GM12892 (cell line): ENCODE measurements at places on chromosomes 16 and 17.

DNA sequence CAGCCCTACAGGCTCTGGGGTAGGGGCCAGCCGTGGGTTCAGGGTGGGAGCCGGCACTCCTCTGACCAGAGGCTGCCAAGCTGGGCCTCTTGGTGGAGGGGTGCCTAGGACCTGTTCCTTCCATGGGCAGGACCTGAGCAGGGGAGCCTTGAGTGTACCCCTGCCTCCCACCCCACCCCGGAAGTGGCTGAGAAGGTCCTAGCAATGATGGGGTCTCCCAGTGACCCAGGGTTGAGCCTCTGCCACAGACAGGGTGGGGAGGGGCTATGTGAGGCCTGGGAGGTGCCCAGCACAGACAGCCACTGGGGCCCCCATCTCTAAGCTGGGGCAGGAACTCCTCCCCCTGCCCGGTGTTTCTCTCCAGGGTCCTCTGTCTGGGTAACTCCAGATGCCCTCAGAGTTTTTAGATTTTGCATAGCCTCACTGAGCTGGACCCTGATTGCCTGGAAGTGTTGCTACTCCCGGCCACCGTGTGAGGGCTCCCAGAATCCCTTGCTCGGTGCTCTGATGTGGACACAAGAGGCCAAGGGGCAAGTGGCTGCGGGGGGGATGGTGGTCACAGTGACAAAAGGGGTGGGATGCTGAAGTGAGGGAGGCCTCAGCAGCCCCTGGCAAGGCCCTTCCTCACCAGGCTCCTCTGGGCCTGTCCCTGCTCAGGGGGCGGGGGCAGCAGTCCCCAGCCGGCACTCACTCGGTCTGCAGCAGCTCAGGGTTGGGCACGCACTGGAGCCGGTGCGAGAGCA is 6.4 kb upstream of the MTSS2 start:
- no peak for DNase-seq

DNA sequence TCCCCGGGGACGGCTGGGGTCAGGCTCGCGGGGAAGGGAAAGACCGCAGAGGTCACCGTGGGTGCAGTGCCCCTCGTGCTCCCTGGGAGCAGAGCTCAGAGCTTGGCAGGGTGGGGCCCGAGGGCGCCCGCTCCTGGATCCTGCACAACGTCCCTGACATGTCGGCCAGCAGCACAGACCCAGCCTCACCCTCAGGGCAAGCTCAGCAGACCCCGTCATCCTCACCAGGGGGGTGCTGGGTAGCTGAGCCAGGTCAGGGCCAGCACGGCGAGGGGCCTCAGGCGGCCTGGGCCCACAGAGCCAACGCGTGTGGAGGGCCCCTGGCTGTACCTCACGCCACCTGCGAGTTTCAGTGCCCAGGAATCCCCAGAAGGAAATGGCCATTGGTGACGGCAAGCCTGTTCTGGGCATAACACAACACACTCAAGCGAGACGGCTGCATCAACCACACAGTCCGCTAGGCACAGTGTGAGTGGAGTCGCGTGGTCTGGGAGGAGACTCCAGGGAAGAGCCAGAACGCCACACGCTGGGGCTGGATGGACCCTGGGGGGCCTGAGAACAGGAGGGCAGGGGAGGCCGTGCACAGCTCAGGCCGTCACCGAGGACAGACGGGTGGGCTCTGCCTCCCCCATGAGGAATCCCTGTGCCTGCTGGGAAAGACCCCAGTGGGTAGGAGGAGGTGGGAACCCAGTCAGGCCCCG is 60.3 kb downstream of the ZNF778 start:
- no peak for DNase-seq

GRCh38 chr16:79805621-79806020 is 205.1 kb upstream of the MAF start:
- no peak for DNase-seq

- DNase-seq: no peak
Measured at GRCh38 chr17:4833941-4834680, 971 bp downstream of the MINK1 start.

- no peak for DNase-seq
Measured at GRCh38 chr16:9348912-9349311, 257.5 kb downstream of the HAPSTR1 start.

GRCh38 chr16:11233727-11234376 is 22.2 kb downstream of the SOCS1 start:
- no peak for DNase-seq

GRCh38 chr16:66603537-66604375 is 748 bp upstream of the CMTM3 start:
- peak; percentile 56 for DNase-seq

GRCh38 chr17:49873466-49873865 is 25.6 kb upstream of the TAC4 start:
- no peak for DNase-seq

- DNase-seq: no peak
Measured at GRCh38 chr16:87310610-87311009, 6.6 kb downstream of the C16orf95 start.

- no peak for DNase-seq
Measured at GRCh38 chr16:85132456-85133289, 20.4 kb upstream of the CIBAR2 start.

- no peak for DNase-seq
Measured at GRCh38 chr16:12899529-12900143, 1.8 kb upstream of the SHISA9 start.

DNA sequence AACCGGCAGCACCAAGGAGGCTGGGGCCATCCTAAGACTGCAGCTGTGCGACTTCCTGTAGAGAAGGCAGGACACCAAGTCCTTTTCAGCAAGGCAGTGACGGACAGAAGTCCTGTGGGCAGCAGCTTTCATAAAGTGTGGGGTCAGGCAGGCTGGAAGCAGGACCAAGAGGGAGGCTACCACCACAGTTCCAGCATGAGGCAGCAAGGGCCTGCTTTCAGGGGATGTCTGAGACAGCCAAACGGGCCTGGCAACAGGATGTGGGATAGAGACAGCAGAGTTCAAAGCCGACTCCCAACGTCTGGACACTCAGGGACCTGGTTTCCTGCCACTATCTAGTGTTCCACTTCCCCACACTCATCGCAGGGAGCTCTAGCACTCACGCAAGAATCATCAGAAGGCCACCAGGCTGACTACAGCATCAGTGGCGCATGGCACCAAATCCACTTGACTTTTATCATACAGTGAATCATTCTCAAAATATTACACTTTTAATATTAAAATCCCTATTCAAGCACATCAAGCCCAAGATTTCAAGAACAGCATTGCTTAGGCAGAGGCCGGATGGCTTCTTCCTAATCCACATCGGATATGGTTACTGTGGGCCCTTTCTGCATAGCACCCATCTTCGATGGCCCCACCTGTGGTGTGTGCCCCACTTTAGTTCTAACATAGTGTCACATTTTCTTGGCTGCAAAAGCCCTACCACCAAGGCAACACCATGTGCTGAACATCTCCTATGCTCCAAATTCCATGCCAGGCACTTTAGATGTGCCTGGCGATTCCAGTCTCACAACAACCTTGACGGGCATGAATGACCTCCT is 5.2 kb downstream of the USP7 start:
- DNase-seq: no peak

DNA sequence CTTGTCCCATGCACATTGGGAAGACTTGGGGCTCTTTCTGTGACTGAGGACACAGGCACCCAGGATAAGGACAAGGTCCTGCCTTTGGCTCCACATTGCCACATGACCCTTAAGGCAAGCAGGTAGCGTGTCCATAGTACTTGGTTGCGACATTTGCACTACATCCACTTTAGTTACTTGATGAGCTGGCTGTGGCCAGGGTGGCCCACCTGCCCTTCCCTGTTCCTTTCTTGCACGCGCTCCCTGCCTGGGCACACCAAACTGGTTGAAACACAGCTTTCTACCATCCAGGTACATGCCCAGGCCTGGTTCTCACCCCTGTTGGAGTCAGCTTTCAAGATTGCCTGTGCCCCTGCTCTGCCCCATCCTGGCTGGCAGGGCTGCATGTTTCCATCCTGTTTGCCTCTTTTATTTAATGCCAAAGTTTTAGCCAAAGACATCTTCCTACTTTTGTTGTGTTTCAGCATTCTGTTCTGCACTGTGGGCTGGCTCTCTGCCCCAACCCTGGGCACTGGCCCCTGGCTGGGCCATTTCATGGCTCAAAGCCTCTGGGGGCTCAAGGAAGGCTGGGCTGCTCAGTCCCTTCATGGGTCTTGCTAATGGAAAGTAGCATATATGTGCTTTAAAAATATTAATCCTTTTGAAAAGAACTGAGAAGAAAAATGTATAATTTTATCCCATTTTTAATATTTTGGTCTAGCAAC is 3.2 kb downstream of the B3GNT9 start:
- DNase-seq: no peak
